IgD-negative memory B cell (primary cell): ENCODE measurements at places on chromosomes 5 and 9. TPM values are rescaled to one million over a fixed set of nuclear protein-coding genes. Genes with fewer than 3 reads are reported as not detected.

GABRB2 gene
- polyA plus RNA-seq, result not detected

EGR1 gene
- polyA plus RNA-seq, result 32.3 TPM

ATP6V1G1 gene
- 361 TPM for polyA plus RNA-seq

DDX46 gene
- 24.2 TPM for polyA plus RNA-seq

RPS14 gene
- 7,694 TPM for polyA plus RNA-seq

FNBP1 gene
- 173 TPM for polyA plus RNA-seq

IFNA10 gene
- not detected for polyA plus RNA-seq

NEURL1B gene
- not detected for polyA plus RNA-seq

KCNV2 gene
- polyA plus RNA-seq, result not detected

GRM6 gene
- not detected for polyA plus RNA-seq
